Heart right ventricle (tissue), 16 donors: ENCODE measurements at places on chromosomes 13 and 19.
A peak's percentile ranks its signal among the peaks of the same experiment; 100 is the strongest.

- DNase-seq = no peak
Observed at GRCh38 chr13:44386913-44387556, 13.4 kb downstream of the SERP2 start.

DNA sequence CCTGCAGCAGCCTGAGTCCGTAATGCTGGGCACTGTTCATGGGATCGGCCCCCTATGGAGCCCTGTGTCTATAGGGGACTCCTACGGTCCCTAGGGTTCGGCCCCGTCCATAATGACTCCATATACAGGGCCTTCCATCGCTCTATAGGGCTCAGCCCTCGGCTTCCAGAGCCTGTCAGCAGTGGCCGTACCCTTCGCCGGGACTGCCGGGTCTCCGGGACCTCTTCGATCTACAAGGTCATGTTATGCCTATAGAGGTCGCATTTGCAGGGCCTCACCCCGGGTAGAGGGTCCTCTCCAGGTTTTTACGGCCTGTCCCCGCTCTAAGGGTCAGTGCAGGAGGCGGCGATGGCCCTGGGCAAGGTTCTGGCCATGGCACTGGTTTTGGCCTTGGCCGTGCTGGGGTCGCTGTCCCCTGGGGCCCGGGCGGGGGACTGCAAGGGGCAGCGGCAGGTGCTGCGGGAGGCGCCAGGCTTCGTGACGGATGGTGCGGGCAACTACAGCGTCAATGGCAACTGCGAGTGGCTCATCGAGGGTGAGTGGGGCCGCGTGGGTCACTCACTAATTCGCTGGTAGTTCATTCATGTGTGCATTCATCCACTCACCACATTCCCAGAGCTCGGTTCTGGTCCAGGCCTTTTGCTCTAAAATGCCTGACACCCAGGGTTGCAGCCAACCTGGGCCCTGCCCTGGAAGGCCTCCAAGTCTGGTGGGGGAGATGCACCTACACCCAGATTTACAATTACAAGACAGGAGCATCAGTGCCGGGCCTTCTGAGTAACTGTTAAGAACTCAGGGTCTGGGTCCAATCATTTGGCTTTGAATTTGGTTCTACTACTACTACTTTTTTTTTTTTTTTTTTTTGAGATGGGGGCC is 699 bp downstream of the MEGF8 start:
- DNase-seq = no peak

GRCh38 chr19:14393329-14393728 is 12.1 kb downstream of the ADGRE5 start:
- DNase-seq = no peak

- no peak for DNase-seq
Observed at GRCh38 chr13:69485991-69486592, 621.5 kb upstream of the ATXN8OS start.

DNA sequence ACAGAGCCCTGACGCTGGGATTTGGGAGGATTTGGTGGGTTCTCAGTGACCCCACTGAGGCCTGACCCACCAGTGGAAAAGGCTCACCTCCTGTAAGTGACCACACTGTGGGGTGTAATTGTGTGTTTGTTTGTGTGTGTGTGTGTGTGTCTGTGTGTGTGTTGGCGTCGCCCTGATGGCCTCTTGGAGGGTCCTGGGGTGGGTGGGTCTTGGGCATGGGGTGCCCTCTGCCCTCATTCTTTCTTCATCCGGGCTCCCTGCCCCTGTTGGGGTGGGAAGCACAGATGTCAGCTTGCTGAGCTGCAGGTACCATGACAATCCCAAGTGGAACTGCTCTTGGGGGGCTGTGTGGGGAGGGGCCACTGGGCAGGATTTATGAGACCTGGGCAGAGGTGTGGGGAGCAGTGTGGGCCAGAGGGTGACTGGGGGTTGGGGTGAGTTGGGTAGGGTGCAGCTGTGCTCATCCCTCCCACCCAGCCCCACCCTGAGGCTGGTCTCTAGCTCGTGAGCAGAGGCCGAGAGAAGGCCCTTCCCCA is 22.8 kb downstream of the WTIP start:
- no peak for DNase-seq

- DNase-seq = no peak
Observed at GRCh38 chr13:39406688-39407087, 196.3 kb downstream of the LHFPL6 start.

DNA sequence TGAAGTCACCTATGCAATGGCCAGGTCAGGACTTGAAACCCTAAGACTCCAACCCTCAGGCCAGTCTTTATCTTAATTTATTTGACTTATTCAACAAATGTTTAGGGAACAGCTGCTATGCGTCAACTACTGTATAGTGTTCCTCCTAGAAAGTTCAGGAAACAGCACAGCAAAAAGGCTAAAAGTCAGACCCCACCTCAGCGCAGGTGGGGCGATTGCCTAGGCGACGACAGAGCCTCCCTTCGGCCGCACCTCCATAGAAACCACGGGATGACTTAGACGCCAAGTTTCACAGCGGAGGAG is 502 bp downstream of the VRK3 start:
- no peak for DNase-seq

- DNase-seq = no peak
Observed at GRCh38 chr13:95874286-95874685, 178.9 kb downstream of the UGGT2 start.

- no peak for DNase-seq
Observed at GRCh38 chr13:24734950-24735349, 29.0 kb upstream of the RNF17 start.

- DNase-seq = no peak
Observed at GRCh38 chr13:36344886-36345437, 1.2 kb downstream of the SPART start.

DNA sequence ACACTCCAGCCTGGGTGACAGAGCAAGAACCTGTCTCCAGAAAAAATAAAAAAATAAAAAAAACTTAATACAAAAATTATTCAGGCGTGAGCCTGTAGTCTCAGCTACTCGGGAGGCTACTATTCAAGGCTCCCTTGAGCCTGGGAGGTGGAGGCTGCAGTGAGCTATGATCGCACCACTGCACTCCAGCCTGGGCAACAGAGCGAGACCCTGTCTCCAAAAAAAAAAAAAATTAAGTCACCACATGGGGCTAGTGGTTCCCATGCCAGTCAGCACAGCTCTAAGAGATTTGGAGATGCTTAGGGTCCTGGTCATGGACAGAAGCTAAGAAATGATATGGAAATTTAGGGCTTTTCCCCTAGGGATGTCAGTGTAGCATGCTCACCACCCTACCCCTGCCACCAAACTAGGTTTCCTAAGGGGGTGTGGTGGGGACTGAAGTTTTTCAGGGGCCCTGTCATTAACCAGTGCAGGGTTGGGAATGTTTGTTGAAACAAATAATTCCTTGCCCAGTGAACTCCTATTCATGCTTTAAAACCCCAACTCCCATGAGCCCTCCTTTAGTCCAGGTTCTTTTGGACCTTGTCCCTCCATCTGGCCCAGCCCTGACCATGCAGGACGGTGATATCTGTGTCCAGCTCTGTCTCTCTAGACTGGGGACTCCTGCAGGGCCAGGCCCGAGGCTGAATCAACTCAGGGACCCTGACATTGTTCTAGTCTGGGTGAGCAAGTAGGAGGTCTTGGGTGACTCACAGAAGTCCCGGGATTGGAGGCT is 1.8 kb downstream of the FCHO1 start:
- DNase-seq = no peak

DNA sequence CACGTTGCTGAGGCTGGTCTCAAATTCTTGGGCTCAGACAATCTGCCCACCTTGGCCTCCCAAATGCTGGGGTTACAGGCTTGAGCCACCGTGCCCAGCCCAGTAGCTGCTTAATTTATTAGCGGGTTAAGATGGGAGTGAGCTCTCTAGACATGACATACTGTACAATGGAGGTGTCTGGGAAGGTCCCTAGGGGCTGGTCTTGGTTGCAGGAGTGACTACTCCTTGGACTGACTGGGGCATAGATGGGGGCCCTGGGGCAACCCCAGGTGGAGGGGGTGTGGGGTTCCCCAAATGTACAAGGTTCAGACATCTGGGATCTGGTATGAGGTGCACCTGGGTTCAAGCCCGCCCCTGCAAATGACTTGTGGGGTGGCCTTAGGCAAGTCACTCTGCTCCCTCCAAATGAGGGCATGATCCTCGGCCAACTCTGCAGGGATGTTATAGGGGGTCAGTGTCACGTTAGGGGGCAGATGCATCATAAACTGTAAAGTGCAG is 12.8 kb downstream of the CIB3 start:
- no peak for DNase-seq

- no peak for DNase-seq
Observed at GRCh38 chr13:102825921-102826706, 19.7 kb upstream of the ERCC5 start.

DNA sequence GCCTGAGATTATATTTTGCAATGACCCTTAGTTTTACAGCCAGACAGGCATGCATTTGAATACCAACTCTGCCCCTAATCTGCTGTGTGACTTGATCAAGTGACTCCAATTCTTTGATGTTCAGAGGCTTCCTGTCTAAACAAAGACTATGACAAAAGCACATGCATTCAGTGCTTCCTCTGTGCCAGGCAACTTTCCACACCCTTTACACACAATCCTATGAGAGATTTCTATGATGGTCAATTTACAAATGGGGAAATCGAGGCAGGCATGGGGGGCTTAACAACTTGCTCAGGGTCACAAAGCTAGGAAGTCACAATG is 3.7 kb upstream of the LYPD3 start:
- DNase-seq = no peak

- DNase-seq = no peak
Observed at GRCh38 chr19:3189702-3190469, 4.2 kb downstream of the NCLN start.

- DNase-seq = no peak
Observed at GRCh38 chr19:22603518-22604440, 30.3 kb upstream of the ZNF492 start.

- DNase-seq = no peak
Observed at GRCh38 chr19:33809960-33810359, 13.3 kb downstream of the KCTD15 start.

GRCh38 chr19:29947871-29948270 is 5.8 kb downstream of the URI1 start:
- no peak for DNase-seq

DNA sequence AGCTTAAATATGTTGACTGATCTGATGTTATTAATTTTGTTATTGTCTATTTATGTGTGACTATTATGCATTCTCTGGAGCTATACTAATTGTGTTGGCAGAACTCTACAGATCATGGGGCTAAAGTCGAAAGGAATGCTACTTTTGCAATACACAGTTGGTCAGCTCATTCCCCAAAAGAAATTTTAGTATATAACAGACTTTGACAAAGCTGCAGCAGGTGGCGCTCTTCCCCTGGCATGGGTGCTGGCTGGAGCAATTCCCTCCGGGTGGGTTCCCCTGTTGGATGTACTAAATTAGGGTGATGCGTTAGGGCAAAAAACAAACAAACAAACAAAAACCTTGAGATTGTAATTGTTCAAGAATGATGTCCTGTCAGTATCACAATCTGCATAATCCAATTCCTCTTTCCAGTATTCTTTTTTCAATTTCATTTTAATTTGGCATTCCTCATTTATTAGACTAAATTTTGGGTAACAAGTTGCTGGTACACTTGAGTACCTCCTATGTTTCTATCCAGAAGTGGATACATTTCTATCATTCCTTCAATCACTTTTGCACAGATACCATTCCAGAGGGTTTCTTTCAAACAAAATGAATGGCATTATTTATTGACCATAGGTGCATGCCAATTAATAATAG is 322.8 kb upstream of the EDNRB start:
- peak; percentile 14 for DNase-seq

GRCh38 chr13:27166313-27166712 is 5.3 kb downstream of the USP12 start:
- no peak for DNase-seq

DNA sequence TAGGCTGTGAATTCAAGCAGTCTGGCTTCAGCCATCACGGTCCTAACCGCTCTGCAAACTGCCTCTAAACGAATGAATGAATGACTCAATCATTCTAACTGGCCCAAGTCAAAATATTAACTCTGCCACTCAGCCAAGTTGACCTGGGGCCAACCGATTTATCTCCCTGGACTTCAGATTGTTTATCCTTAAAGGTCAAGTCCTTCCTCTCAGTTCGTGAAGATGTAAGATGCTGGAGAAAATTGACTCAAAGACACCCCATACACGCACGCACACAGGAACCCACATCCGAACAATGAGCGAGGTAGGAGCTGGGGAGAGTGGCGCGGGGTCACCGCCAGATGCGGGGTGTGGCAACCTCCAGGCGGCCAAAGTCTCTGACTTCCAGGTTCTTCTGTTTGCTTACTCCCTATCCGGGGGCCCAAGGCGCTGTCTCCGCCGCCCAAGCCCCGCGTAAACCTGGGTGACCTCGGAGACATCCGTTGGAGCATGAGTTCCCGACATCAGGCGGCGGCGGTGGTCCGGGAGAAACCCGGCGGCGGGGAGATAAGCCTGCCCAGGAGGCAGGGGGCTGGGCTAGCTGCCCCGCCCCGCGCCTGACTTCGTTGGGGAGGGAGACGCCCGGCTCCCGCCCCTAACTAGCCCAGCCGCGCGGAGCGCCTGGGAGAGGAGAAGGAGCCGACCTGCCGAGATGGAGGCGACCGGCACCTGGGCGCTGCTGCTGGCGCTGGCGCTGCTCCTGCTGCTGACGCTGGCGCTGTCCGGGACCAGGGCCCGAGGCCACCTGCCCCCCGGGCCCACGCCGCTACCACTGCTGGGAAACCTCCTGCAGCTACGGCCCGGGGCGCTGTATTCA is at the start of gene CYP2S1:
CYP2S1 (plus strand) TSS at position 646 of the 856 bp plus-strand sequence; CDS start at position 692, 46 bp downstream.
- no peak for DNase-seq

GRCh38 chr13:45393941-45394570 is 24.1 kb downstream of the SLC25A30 start:
- no peak for DNase-seq

- no peak for DNase-seq
Observed at GRCh38 chr13:63853816-63854215, 2438.2 kb upstream of the PCDH20 start.

GRCh38 chr19:10730932-10731331 is 13.1 kb downstream of the DNM2 start:
- DNase-seq = no peak

DNA sequence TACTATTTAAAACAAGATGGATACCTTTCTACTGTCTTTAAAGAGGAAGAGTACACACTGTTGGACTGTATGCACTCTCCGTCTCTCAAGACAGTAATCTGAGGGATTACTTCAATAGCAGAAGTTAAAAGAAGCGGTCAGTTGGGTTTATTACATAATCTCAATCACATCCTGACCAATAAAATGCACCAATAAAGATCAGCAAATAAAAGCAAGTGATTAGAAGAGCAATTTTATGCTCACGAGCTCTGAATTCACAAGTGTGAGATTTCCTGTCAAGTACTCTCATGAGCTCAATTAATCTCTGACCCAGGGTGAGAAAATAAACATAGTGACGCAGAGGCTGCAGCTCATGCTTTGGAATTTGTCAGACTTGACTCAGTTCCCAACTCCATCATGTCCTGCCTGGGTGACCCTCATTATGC is 12.2 kb downstream of the ABCC4 start:
- no peak for DNase-seq
